IgD-negative memory B cell (primary cell): ENCODE measurements at places on chromosomes 12 and 14. TPM values are rescaled to one million over a fixed set of nuclear protein-coding genes. Genes with fewer than 3 reads are reported as not detected.

PZP gene
- polyA plus RNA-seq: not detected

KRT2 gene
- not detected for polyA plus RNA-seq

IAPP gene
- not detected for polyA plus RNA-seq

NXPH4 gene
- polyA plus RNA-seq: 8.3 TPM

MAP1LC3B2 gene
- 6.9 TPM for polyA plus RNA-seq

DEGS2 gene
- 6.5 TPM for polyA plus RNA-seq

PLEKHD1 gene
- polyA plus RNA-seq: 0.11 TPM

NR1H4 gene
- polyA plus RNA-seq: not detected

TAS2R43 gene
- polyA plus RNA-seq: not detected

SPTB gene
- 0.06 TPM for polyA plus RNA-seq

AQP2 gene
- polyA plus RNA-seq: not detected

RND1 gene
- 2.6 TPM for polyA plus RNA-seq

NPFF gene
- polyA plus RNA-seq: not detected

EIF2S3B gene
- polyA plus RNA-seq: 0.41 TPM

RNU4-1 gene
- not detected for polyA plus RNA-seq

LMNTD1 gene
- not detected for polyA plus RNA-seq

ATF1 gene
- 37.8 TPM for polyA plus RNA-seq

ADAM20 gene
- not detected for polyA plus RNA-seq

BICDL1 gene
- polyA plus RNA-seq: 1.1 TPM

BMP4 gene
- not detected for polyA plus RNA-seq

ERBB3 gene
- 0.83 TPM for polyA plus RNA-seq

SLC25A47 gene
- polyA plus RNA-seq: not detected

CIROP gene
- not detected for polyA plus RNA-seq

MANSC4 gene
- 0.45 TPM for polyA plus RNA-seq

HAL gene
- not detected for polyA plus RNA-seq

KRT73 gene
- not detected for polyA plus RNA-seq

PPHLN1 gene
- 114 TPM for polyA plus RNA-seq

WBP11 gene
- 59.3 TPM for polyA plus RNA-seq

LTB4R gene
- 2.5 TPM for polyA plus RNA-seq

LRTM2 gene
- polyA plus RNA-seq: not detected

P2RX7 gene
- 3.8 TPM for polyA plus RNA-seq

KRT72 gene
- polyA plus RNA-seq: not detected

AVPR1A gene
- polyA plus RNA-seq: not detected

ALKBH2 gene
- polyA plus RNA-seq: 17.6 TPM

RNASE2 gene
- 0.45 TPM for polyA plus RNA-seq

PRR4 gene
- 3.5 TPM for polyA plus RNA-seq

RNASE9 gene
- polyA plus RNA-seq: not detected

FSCB gene
- not detected for polyA plus RNA-seq

DIO2 gene
- polyA plus RNA-seq: not detected

MMP19 gene
- not detected for polyA plus RNA-seq

NKX2-1 gene
- polyA plus RNA-seq: not detected

YARS2 gene
- polyA plus RNA-seq: 20.8 TPM

CAPRIN2 gene
- polyA plus RNA-seq: 14.6 TPM

ST8SIA1 gene
- polyA plus RNA-seq: not detected

TAS2R20 gene
- polyA plus RNA-seq: not detected

PTGER2 gene
- polyA plus RNA-seq: 2.8 TPM

TCL1B gene
- not detected for polyA plus RNA-seq

KRT82 gene
- not detected for polyA plus RNA-seq

ACOT6 gene
- not detected for polyA plus RNA-seq

ALKBH1 gene
- polyA plus RNA-seq: 10.2 TPM
